ENCODE measurements at places on chromosomes 2 and 18.

DNA sequence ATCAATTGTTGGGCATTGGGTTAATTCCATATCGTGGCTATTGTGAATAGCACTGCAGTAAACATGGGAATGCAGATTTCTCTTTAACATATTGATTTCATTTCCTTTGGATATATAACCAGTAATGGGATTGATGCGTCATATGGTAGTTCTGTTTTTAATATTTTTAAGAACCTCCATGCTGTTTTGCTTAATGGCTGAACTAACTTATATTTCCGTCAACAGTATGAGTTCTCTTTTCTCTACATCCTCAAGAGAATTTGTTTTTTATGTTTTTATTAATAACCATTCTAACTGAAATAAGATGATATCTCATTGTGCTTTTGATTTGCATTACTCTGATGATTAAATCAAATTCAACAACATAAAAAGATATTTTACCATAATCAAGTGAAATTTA lies 228.5 kb upstream of the FSIP2 start:
- DNase-seq: no peak

GRCh38 chr2:24821433-24821891 lies 28.2 kb downstream of the CENPO start:
- DNase-seq: no peak

DNA sequence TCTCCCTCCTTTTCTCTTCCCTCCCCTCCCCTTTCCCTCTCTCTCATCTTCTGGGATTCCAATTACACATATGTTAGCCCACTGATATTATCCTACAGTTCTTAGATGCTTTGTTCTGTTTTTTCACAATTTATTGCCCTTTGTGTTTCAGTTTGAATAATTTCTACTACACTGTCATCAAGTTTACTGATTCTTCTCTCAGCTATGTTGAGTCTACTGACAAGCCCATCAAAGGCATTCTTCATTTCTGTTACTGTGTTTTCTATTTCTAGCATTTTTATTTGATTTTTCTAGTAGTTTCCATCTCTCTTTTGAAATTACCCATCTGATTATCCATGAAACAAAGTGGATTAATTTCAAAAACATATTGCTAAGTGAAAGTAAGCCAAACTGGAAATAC lies 219.6 kb downstream of the TNS1 start:
- DNase-seq: no peak

- peak; percentile 77 for DNase-seq
These were observed 73.1 kb upstream of the PXDN start for GRCh38 chr2:1817256-1818051.

DNA sequence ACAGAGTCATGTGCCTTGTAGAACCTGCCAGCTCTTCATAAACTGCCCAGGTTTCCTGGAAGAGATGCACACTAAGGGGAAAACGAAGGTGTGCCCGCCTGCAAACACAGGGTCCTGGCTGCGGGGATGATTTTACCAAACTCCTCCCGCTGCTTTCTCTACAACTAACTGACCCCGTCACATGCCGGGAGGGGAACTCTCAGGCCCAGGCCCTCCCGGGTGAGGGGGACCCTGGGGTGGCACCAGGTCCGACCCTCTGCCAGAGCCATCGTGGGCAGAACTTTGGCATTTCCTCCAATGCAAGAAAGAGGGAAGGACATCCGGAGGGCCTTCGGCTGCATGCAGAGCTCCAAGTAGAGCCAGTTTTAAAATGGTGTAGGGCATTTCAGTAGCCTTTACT lies 28.6 kb downstream of the CAPN13 start:
- DNase-seq: no peak

- no peak for DNase-seq
These were observed 31.1 kb upstream of the ARHGEF4 start for GRCh38 chr2:130805613-130806012.

- no peak for DNase-seq
These were observed 84.8 kb downstream of the CTIF start for GRCh38 chr18:48623468-48624235.

GRCh38 chr18:6795307-6795706 lies 65.8 kb downstream of the ARHGAP28 start:
- no peak for DNase-seq

GRCh38 chr2:199606193-199606780 lies 148.5 kb upstream of the SATB2 start:
- DNase-seq: no peak

GRCh38 chr2:70767079-70767698 lies 811 bp downstream of the ADD2 start:
- no peak for DNase-seq

GRCh38 chr2:10301941-10302478 lies 694 bp upstream of the HPCAL1 start:
- DNase-seq: no peak

GRCh38 chr2:10064932-10065772 lies 15.1 kb downstream of the CYS1 start:
- no peak for DNase-seq

DNA sequence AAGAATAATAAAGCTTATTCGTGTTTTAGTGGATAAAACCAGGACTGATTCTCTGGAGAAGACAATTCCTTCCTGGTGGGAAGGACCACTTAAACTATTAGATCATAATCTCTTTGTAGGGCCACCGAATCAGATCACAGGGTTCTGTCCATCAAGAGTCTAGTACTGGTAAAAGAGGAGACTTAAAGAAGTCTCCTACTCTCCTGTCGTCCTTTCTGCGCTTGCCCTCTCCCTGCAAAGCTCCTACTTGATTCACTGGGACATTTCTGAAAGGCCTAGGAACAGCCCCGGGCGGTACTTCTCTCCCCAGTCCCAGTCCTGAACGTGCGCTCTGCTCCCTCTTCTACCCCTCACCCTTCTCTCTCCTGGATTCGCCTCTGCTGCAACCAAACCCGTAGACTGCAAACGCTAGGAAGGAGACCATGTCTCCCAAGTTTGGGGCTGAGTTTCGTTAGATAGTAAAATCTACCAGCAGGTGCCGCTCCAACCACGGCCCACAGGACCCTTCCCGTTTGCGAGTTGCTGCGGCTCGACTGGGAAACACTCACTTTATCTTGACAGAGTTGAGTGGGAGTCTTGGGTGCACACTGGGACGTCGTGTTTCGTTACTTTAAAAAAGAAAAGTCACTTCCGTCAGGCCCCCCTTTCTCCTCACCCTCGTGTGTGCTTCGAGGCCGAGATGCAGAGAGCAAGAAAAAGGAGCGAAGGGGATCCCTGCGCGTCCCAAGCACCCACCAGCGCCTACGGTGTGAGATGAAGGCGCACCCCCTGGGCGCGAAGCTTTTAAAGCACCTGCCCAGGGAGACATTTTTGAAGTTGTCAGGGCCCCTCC lies 923 bp downstream of the FIGLA start:
- DNase-seq: no peak

DNA sequence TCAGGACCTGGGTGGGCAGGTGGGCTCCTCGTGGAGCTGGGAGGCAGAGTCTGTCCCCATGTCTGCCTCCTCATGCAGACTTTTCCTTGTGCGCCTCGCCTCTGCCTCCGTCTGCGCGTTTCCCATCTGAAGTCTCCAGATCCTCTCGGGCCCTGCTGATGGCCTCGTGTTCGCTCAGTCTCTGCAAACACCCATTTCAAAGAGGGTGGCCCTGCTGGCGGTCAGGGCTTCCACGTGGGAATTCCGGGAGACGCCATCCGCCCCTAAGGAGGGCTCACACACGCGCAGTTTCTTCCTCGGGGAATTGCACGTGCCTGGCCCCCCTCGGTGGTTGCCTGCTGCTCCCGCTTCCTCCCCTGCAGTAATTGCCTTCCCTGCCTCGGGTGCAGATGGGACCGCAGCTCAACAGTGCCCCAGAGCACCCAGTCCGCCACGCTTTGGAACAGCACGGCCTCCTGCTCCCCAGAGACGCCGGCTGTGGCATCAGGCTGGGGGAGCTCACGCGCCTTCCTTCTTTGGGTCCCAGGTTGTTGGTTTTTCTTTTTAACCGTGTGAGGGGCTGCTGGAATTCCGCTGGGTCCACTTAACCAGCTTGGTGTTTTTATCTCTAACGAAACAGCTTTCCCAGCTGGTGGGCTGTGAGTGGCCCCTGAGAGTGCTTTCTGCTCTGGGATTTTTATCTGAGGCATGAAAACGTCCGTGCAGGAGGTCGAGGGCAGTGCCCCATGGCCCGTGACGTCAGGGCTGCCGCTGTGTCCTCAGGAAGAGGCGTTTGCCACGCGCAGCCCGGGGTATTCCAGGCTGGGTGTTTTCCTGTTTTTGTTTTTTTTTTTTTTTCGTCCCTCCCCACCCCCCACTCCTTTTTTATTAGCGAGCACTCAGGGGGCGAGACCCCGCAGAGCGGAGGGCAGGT lies 16.1 kb downstream of the NFATC1 start:
- DNase-seq: no peak

- DNase-seq: no peak
These were observed 3.8 kb upstream of the TMEM131 start for GRCh38 chr2:97999536-97999935.

- DNase-seq: no peak
These were observed 55.2 kb downstream of the PARD6G start for GRCh38 chr18:80191907-80192652.

DNA sequence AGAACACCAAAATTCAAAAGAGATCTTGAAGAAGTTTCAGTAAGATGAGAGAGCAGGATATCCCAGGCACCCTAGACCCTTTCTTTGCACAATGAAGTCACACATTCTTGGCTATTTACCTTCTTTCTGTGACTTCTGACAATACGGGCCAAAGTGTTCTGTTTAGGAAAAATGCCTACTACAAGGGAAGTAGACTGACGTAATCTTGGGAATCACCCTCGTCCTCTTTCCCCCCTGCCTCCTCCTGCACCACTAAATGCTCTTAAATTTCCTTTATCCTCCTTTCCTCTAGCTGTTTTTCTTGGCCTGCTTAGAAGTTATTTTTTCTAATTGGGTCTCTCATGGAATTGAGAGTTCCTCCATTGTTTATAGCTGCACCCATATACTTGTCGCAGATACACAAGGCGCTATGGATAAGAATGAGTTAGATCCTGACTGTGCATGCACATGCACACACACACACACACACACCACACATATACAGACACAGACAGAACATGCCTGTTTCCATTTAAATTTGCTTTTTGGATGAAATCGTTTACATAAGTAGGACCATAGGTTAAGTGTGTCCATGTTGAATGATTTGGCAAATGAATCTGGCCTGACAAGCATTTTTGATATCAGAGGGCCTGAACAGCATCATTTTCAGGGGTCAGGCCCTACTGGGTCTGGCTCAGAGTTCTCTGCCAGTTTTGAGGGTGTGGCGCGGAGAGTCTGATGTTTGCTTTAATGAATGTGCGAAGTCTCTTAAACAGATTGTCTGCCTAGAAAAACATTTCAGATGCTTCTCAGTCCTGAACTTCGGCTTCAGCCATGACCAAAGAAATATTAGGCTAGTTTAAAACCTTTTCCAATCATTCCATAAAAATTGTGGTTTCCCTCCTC lies 131.9 kb upstream of the NT5C1B start:
- no peak for DNase-seq

DNA sequence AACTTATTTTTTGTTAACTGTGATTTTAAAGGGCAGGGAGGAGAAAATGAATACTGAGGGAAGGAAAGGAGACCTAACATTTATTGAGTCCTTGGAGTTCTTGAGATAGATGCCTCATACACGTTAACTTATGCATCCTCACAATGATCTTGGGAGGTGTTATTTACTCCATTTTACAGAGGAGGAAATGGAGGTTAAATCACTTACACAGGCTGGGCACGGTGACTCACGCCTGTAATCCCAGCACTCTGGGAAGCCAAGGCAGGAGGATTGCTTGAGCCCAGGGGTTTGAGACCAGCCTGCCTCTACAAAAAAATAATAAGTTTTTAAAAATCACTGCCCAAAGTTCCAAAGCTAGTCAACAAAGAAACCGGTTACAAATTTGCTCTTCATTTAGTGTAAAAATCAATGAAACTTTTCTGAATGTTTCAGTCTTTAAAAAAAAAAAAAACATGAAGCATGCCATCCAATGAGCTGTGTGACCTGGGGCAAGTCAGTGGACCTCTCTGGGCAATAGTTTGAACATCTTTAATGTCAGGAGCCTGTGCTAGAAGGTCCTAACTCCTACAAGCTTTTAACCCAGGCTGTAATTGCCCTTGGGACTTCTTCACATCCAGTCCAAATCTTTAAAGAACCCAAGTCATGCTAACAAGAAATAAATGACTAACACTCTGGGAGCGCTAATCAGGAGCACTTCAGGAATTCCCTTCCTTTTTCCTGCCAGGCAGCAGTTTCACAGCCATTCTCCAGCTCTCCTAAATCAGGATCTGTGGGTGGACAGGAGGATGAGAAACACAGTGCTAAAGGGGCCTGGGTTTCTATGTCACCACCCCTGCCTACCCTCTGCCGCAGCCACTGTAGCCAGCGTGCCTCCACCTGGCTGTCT lies 176.4 kb downstream of the TMEM247 start:
- no peak for DNase-seq

GRCh38 chr2:241041589-241042158 lies 43.3 kb downstream of the SNED1 start:
- no peak for DNase-seq

- peak; percentile 54 for DNase-seq
These were observed 9.5 kb downstream of the COPS7B start for GRCh38 chr2:231795525-231796327.

- DNase-seq: no peak
These were observed 100.5 kb downstream of the TPGS2 start for GRCh38 chr18:36728345-36728744.

DNA sequence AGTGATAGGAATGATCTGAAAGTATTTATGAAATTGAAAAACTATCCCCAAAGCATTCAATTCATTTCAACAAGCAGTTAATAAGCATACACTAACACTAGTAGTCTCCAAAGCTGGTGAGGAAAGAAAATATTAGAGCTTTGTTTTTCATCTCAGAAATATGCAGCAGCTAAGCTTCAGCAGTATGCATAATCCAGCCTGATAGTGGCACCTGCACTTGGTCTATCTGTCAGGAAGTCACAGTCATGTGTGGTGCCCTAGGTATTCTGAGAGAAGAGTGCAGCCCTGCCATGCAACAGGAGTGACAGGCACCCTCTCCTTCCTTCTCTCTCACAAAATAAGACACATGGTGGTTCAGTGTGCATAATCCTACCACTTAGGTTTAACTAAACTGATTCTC lies 158.8 kb downstream of the DYM start:
- no peak for DNase-seq

DNA sequence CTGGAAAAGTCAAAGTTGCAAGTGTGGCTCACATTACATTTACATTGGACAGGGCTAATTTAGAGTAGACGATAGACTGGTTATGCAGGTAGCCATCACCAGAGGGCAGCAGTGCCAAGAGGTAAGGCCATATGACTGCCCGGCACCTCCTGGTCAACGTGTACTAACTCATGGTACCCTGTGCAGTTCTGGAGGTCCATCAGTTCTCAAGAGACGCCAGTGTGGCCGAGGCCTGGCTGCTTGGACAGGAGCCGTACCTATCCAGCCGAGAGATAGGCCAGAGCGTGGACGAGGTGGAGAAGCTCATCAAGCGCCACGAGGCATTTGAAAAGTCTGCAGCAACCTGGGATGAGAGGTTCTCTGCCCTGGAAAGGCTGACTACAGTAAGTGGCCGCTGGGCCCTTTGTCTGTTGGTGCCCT lies 65.8 kb upstream of the EML6 start:
- DNase-seq: no peak
